ENCODE measurements at places on chromosomes 6 and 20.

- no peak overlapping the region for H3K27ac ChIP-seq
- DNase-seq: no peak
- H3K27me3 ChIP-seq: no peaks in the 10 kb centered on the region
These were observed 9.0 kb downstream of the MYLK4 start for GRCh38 chr6:2741756-2742155.

GRCh38 chr6:107719160-107719559 lies 105.0 kb downstream of the SCML4 start:
- H3K27me3 ChIP-seq: no peaks in the 10 kb centered on the region
- no peak overlapping the region for H3K27ac ChIP-seq
- DNase-seq: no peak

GRCh38 chr20:38067717-38068365 lies 34.3 kb downstream of the RPRD1B start:
- H3K4me3 ChIP-seq: no peak overlapping the region
- H3K27me3 ChIP-seq: no peaks in the 10 kb centered on the region
- no peak for DNase-seq
- no peaks in the 10 kb centered on the region for H3K4me1 ChIP-seq
- H3K36me3 ChIP-seq: peaks cover 50% of the 10 kb centered on the region
- no peak overlapping the region for H3K27ac ChIP-seq

- no peaks in the 10 kb centered on the region for H3K27me3 ChIP-seq
- H3K4me3 ChIP-seq: no peak overlapping the region
- DNase-seq: no peak
These were observed 183.0 kb downstream of the TASP1 start for GRCh38 chr20:13455713-13456112.

GRCh38 chr6:161745594-161746141 lies 471.8 kb upstream of the AGPAT4 start:
- H3K27ac ChIP-seq: no peak overlapping the region
- H3K36me3 ChIP-seq: no peaks in the 10 kb centered on the region
- H3K4me3 ChIP-seq: no peak overlapping the region
- DNase-seq: no peak

GRCh38 chr6:143229400-143229799 lies 168.7 kb downstream of the AIG1 start:
- no peak for DNase-seq
- no peaks in the 10 kb centered on the region for H3K27me3 ChIP-seq
- no peak overlapping the region for H3K27ac ChIP-seq
- no peaks in the 10 kb centered on the region for H3K36me3 ChIP-seq
- peaks cover 5% of the 10 kb centered on the region for H3K4me1 ChIP-seq
- H3K4me3 ChIP-seq: no peak overlapping the region

- H3K4me1 ChIP-seq: no peaks in the 10 kb centered on the region
- peaks cover 11% of the 10 kb centered on the region for H3K27me3 ChIP-seq
- H3K36me3 ChIP-seq: no peaks in the 10 kb centered on the region
- no peak for DNase-seq
- no peak within 1 kb of the TSS for H3K27ac ChIP-seq
- H3K4me3 ChIP-seq: no peak within 1 kb of the TSS
These were observed at the start of gene BTN1A1 for GRCh38 chr6:26500102-26500501. Gene BTN1A1, plus strand, starts transcription at chr6:26500303. Its CDS starts 984 bp downstream, at chr6:26501287.
